ENCODE measurements at places on chromosomes 2 and 18. TPM values are rescaled to one million over a fixed set of nuclear protein-coding genes. Genes with fewer than 3 reads are reported as not detected.

GRCh38 chr2:30221531-30221930 is 9.8 kb upstream of the LBH start:
- DNase-seq, result no peak

The KCNG2 gene
- not detected for total RNA-seq

- DNase-seq, result no peak
Measured at GRCh38 chr2:36589230-36589630, 8.7 kb downstream of the FEZ2 start.

The LRP2 gene
- 1.1 TPM for total RNA-seq

DNA sequence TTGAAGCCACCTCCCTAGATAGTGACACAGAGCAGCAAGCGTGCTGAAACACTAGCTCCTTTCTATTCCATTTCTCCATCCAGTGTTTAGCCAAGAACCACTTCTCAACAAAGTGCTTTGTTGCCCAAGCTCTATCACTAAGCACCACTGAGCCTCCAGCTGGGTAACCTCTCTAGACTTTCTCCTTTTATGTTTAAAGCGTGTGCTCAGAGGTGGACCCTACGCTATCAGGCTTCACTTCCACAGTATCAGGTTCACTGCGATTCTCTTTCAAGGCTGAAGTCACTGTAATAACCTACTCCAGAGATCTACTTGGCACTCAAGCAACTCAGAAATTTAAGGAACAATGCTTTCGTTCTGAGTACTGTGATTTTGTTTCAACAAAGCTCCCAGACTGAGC is 197.9 kb downstream of the LNPK start:
- DNase-seq, result no peak

GRCh38 chr2:188051706-188052105 is 240.0 kb upstream of the GULP1 start:
- DNase-seq, result no peak

The STARD6 gene
- not detected for total RNA-seq

- DNase-seq, result no peak
Measured at GRCh38 chr18:33201509-33201926, 239.0 kb downstream of the CCDC178 start.

DNA sequence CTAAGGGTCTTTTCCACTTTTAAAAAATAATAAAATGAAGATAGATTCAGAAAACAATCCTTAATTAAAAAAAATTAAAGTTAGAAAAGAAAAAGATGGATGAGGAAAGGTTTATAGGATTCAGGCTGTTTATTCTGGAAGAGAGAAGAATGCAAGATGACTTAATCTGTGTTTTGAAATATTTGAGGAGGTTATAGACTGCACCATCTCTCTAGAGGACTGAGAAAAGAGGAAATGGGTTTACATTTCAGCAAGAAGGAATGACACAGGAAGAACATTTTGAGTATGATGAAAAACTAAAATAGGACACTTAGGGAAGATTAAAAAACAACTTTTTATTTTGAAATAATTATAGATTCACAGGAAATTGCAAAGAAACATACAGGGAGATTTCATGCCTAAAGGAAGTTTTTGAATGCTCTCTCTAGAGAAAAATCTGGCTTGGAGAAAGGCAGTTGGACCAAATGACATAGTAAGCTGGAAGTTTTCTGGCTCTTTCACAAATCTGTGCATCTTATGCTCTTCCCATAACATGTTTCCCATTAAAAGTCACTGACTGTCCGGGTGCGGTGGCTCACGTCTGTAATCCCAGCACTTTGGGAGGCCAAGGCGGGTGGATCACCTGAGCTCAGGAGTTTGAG is 75.0 kb downstream of the CERS6 start:
- DNase-seq, result no peak

- DNase-seq, result no peak
Measured at GRCh38 chr2:197835293-197835692, 30.9 kb downstream of the PLCL1 start.

DNA sequence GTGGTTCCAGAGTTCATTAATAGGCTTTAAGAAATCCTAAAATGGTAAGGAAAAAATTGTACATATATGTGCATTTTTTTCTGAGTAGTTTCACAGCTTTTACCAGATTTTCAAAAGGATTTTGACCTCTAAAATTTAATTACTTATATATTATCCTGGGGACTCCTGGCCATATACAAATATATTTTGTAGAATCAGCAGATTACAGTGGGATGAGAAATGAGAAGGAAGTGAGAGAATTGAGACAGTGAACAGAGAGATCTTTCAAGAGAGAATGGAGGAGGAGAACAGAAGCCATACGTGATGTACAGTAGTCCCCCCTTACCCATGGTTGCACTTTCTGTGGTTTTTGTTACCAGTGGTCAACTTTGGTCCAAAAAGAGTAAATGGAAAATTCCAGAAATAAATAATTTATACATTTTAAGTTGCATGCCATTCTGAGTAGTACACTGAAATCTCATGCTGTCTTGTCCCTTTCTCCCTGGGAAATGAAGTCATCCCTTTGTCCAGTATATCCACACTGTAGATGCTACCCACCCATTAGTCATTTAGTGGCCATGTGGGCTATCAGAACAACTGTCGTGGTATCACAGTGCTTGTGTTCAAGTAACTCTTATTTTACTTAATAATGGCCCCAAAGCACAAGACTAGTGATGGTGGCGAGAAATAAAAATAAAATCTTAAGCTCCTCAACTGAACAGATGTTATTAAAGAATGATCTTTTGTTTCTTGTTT is 130.4 kb upstream of the MYO3B start:
- DNase-seq, result no peak

The XIRP2 gene
- 0.05 TPM for total RNA-seq

DNA sequence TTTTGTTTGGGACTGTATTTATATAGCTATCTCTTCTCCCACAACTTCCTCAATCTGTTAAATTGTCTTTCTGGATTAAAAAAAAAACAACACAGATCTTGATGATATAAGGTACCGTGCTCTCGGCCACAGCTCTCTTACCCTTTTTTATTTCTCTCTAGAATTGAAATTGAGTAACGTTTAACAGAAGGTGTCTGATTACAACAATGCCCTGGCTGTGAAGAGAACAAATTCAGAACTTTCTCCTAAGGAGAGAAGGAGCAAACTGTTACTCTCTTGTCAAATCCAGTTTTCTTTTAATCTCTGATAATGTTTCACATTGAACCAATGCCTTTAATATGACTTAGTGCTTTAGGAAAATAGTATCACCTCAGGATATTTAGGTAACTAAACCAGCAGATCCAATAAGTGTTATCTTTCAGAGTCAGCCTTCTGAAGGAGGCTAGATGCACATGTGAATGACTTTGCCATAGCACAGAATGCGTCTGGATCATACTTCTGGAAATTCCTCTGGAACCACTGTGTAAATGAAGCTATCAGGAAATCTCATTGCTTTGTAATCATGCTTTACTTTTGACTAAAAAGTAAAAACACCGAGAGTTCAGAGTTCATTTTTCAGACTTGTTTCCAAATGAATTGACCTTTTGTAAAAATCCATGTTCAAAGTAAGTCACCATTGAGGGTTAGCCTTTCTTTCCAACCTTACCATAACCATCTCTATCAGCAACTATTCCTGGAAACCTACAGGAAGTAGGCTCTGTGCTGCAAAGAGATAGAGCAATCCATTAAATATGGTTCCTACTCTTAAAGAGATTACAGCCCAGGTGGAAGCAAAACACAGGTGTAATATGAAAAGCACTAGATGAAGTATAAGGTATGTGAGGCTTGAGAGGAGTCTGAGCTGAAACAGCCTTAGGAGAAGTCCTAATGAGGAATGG is 147.0 kb upstream of the OSR1 start:
- DNase-seq, result no peak

The KIF5C gene
- total RNA-seq, result 0.32 TPM
